Suppressor macrophage treated with lipopolysaccharide for 1 hour (primary cell): ENCODE measurements at places on chromosomes 16 and 17.

- no peak for DNase-seq
Measured at GRCh38 chr17:2347805-2348685, 10.7 kb downstream of the SGSM2 start.

DNA sequence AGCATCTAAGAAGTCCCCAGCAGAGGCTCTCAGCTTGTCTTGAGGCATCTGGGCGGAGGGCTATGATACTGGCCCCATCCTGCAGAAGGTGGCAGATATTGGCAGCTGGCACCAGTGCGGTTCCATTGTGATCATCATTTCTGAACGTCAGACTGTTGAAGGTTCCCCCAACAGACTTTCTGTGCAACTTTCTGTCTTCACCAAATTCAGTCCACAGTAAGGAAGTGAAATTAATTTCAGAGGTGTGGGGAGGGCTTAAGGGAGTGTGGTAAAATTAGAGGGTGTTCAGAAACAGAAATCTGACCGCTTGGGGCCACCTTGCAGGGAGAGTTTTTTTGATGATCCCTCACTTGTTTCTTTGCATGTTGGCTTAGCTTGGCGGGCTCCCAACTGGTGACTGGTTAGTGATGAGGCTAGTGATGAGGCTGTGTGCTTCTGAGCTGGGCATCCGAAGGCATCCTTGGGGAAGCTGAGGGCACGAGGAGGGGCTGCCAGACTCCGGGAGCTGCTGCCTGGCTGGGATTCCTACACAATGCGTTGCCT lies at the start of gene CIITA:
TSS of gene CIITA (plus strand) at position 404 of the 543 bp plus-strand sequence. CDS start at position 533, 129 bp downstream.
- peak; percentile 94 for DNase-seq

GRCh38 chr16:57537581-57538234 lies 1.3 kb upstream of the CCDC102A start:
- peak; percentile 62 for DNase-seq

- DNase-seq, result peak; percentile 25
Measured at GRCh38 chr16:2835638-2836493, 5.8 kb downstream of the ZG16B start.

GRCh38 chr16:87860553-87861299 lies 8.6 kb downstream of the SLC7A5 start:
- DNase-seq, result peak; percentile 56

DNA sequence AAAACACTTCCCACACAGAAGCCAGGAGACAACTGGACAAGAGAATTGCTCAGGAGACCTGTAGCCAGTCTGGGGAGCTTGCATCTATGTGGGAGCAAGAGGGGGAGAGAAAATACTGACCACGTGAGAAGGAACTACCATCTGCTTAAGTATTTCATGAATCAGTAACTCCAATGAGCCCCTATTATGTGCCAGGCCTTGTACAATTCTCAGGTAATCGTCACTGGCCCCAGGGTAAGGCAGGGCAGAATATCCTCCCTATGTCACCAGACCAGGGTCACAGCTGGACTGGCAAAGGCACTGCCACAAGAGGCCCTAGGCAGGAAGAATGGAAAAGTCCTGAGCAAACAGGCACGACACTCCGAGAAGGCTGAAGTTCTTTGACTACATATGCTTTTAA lies 25.9 kb downstream of the USP7 start:
- DNase-seq, result no peak

GRCh38 chr17:74342224-74342623 lies 16.2 kb downstream of the KIF19 start:
- no peak for DNase-seq

- DNase-seq, result no peak
Measured at GRCh38 chr16:79066561-79066960, 534.0 kb downstream of the MAF start.

DNA sequence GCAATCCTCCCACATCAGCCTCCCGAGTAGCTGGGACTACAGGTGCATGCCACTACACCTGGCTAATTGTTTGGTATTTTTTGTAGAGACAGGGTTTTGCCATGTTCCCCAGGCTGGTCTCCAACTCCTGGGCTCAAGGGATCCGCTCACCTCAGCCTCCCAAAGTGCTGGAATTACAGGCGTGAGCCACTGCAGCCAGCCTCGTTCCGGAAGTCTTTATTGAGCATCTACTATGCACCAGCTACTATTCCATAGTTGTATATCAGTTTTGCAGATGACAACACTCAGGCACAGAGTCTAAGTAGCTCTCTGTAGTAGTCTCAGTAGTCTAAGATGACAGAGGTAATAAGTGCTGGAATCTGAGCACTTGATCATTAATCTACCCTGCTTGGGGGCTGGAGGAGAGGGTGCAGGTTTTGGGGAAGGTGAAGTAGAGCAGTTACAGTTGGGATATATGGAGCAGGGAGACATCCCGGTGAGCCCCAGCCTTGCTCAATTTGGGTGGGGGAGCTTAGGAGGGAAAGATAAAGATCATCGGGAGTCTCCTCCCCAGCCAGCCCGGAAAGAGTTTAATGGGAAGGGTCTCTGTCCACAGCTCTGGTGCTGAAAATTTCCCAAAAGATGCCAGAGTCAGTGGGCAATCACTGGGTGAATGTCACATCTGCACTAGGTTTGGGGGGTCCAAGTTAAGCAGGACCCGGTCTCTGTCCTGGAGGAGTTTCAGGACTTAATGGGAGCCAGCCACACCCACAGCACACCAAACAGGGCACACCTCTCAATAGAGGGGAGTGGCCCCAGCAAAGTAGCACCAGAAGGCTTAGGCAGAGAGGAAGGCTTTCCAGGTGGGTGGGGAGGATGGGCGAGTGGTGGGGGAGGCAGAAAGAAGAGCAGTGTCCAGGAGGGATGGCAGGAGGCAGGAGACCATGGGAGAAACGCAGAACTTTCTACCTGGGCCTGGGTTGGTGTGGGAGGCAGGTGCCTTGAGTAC lies 1.7 kb downstream of the OTOP3 start:
- DNase-seq, result no peak

DNA sequence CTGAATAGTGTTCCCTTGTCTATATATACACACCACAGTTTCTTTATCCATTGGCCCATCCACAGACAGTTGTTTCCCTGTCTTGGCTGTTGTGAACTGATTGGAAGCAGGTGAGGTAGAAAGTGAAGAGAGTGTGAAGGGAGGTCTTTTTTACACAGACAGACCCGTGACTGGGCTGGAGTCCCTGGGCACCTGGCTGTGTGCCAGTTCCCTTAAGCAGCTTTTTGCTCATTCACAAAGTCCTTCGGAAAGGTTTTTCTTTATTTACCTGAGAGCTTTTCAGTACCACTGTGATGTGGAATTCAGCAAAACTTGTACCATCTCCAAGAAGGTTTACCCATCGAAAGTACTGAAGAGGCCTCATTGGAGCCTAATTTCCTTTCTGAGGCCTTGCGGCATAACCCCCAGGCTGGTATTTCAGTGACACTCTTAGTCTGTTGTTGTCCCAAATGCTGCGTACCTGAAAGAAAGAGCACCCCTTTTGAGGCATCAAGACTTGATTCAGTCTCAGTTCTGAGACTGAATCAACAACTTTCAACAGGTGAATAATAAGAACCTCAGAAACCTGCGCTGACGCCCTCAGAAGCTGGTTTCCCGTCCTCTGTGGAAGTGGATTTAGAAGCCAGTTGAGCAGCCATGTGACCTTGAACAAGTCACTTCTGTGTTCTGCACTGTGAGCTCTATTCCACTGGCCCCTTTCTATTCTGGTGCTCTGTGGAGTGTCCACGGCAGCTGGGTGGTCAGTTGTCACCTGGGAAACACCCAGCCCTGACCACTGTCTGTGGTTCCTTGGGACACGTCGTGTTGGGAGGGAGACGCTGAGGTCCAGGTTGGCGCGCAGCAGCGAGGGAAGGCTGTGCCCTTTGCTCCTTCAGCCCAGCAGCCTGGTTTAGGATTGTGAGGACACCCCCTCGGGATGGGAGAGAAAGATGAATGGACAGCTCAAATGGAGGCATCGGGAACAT lies 53.9 kb upstream of the CRISPLD2 start:
- no peak for DNase-seq

DNA sequence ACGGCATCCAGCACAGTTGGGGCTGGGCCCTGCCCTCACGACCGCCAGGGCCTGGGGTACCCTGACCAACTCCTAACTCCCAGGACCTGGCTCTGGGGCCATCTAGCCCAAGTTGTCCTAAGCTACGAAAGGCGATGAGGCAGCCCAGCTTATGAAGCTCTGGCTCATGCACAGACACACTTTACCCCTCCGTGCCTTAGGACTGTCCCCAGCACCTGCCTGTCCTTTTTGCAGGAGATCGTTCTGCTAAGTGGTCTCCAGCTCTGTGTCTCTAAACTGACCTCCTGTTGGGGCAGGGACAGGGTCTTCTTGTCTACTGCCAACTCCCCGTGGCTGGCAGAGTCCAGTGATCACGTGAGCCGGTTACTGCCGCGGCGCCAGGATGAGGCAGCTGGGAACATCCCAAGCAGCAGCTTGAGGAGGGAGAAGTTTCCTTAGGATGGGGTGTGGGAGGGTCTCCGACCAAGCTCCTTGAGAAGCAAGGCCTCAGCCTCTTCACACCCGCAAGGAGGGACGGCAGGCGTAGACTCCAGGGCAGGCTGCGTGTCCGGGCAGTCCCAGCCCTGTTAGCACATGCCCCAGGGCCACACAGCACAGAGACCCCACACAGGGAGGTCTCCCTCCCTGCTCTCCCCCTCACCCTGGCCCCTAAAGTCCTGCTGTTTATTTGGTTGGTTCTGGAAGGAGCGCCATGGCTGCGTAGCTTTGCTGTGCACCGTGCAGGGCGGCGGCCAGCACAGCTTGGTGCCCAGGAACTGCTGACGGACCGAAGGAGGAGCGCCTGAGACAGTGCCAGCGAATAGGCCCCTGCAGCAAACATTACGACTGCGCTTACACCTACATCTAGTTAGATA lies 16.4 kb upstream of the METRNL start:
- no peak for DNase-seq

DNA sequence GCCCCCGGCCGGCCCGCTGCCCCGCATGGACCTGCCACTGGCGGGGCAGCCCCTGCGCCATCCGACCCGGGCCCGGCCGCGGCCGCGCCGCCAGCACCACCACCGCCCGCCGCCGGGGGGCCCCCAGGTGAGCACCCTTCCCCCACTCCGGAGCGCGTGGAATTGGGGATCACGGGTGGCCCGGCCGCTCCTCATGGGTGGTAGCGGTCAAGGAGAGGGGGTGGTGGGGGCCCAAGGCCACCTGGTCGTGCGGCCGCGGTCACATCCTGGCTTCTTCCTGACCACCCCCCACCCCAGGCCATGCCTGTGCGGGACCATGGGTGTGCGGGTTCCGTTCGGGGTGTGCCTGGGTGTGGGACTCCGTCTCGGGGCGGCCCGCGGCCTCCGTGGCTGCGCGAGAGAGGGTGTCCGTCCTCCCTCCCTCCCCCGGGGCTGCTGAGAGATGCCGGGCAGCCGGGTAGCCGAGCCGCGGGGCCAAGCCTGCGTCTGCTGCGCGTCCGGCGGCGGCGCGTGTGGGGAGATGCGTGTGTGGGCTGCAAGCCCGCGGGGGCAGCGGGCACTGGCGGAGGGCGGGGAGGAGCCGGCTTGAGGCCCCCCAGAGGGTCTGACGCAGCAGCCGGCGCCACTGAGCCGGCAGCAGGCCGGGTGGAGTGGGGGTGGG lies 6.8 kb downstream of the ACD start:
- DNase-seq, result no peak

- DNase-seq, result peak; percentile 74
Measured at GRCh38 chr17:27216836-27217235, 77.1 kb upstream of the WSB1 start.

- DNase-seq, result no peak
Measured at GRCh38 chr17:83124871-83125514, 45.6 kb downstream of the METRNL start.

- DNase-seq, result no peak
Measured at GRCh38 chr17:28545787-28546415, 6.5 kb downstream of the UNC119 start.

- DNase-seq, result peak; percentile 88
Measured at GRCh38 chr17:4498461-4499397, at the start of gene SPNS2. SPNS2 (plus strand) TSS chr17:4498881; CDS start chr17:4499048, 167 bp downstream.

GRCh38 chr16:65480281-65481091 lies 358.6 kb upstream of the CDH11 start:
- no peak for DNase-seq

DNA sequence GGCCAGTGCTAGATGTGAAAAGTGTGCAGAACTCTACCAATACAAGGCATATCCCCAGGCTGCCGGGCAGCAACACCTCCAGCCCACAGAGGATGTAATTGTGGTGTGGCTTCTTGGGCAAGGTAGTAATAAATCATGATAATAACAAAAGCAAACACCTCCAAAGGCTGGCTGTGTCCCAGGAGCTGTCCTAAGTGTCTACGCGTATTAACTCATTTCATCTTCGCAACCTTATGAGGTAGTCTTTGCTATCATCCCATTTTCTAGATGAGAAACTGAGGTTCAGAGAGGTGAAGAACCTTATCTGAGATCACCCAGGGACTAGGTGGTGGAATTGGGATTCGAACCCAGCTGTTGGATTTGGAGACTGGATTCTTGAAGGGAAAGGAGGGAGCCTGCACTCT lies 5.3 kb downstream of the PDK2 start:
- no peak for DNase-seq

- no peak for DNase-seq
Measured at GRCh38 chr16:23843143-23843542, 7.4 kb downstream of the PRKCB start.

- peak; percentile 67 for DNase-seq
Measured at GRCh38 chr16:30949650-30950515, 1.0 kb downstream of the ORAI3 start.

DNA sequence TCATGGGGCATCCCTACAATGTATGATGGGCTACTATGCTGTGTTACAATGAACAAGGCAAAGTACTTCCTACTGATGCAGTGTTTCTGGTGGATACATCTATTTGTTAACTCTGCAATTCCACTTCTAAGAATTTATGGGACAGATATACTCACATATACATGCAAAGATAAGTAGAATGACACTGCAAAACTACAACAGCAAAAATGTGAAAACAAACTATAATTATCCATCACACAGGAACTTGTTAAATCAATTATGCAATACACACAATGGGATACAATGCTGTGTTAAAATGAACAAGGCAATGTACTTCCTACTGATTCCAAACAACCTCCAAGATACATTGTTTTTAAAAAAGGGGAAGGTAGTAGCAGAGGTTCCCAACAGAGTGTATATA lies 3.2 kb downstream of the DDX52 start:
- DNase-seq, result no peak

GRCh38 chr17:33602981-33603380 lies 309.9 kb upstream of the ASIC2 start:
- DNase-seq, result no peak

GRCh38 chr16:71645450-71645849 lies 19.5 kb downstream of the MARVELD3 start:
- DNase-seq, result peak; percentile 41

GRCh38 chr16:53404959-53405358 lies 29.3 kb upstream of the RBL2 start:
- DNase-seq, result peak; percentile 19

- no peak for DNase-seq
Measured at GRCh38 chr17:32516450-32516849, 29.7 kb downstream of the CDK5R1 start.

- no peak for DNase-seq
Measured at GRCh38 chr17:6449307-6449706, 5.1 kb downstream of the PIMREG start.
